Prostate gland (tissue), 2 donors: ENCODE measurements at places on chromosomes 7 and 10.

DNA sequence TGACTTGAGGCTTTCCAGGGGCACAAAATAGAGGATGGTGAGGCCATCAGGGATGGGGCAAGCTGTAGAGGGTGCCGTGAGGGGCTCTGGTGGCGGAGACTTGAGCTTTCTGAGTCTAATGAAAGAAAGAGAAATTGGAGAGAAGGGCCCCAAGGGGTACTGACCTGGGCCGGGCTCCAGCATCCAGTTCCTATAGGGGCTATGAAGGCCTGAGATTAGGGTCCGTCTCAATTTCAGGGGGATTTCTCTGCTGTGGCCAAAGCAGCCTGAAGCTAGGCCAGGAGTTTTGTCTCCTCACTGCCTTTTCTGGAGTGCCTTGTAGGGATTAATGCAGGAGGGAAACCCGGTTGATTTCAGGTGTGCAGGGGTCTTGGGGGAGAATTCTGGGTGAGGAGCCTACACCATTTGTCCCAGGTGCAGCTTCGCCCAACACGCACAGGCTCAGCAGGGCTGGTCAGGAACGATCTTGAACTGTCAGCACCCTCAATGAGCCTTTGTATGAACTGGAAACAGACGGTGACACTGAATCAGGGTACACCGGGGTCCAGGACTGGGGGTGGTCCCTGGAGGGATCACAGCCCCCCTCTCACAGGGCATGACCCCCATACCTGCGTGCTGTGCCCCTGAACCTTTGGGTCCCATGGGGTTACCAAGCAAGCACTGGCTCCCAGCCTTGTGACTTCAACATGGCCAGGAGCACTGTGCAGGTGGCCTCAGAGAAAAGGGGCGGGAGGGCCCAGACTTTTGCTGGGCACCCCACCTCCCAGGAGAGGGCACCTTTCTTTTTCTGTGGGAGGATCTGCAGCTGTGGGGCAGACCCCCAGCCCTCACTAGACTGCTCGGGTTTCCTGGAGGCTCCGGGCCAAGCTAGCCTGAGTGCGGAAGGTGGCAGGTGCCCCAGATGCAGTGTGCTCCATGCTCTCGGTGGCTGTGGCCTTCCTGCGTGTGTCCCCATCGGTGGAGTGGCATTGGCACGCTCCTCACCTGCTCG is 122.9 kb upstream of the RET start:
- no peak for DNase-seq

GRCh38 chr7:139127648-139128047 is 18.1 kb upstream of the ZC3HAV1 start:
- DNase-seq: no peak

- DNase-seq: no peak
These were observed 92.6 kb downstream of the AHCYL2 start for GRCh38 chr7:129317450-129317849.

GRCh38 chr10:43237631-43238446 is 29.0 kb downstream of the RASGEF1A start:
- no peak for DNase-seq

DNA sequence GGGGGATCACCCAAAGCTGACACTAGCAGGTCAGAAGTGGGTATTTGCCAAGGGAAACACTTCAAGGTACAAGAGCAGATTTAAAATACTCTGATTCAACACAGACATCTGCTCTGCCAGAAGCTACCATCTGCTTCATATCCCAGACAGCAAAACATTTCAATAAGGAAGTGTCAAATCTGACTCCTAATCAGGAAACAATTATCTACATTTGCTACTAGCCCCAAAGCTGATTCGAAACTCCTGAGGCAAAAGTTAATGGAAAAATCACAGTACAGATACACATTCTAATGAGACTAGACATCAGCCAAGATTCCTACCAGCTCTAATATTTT is 48.9 kb downstream of the PARD3 start:
- DNase-seq: no peak

DNA sequence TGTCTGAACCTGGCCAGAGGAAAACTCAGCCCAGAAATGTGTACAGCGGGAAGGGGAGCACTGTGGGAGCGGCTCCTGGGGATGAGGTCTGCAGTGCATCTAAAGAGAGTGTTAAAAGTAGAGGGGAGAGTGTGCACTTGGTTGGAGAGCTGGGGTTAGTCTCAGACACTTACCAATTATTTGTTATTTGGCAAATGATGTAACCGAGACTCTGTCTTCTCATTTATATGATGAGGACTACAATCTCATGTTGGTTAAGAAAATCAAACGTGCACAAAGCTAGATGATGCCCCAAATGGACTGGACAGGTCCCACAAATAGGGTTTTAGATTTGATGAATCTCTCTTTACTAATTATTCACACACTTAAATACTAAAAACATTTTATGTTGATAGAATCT is 962.4 kb downstream of the GATA3 start:
- DNase-seq: no peak

DNA sequence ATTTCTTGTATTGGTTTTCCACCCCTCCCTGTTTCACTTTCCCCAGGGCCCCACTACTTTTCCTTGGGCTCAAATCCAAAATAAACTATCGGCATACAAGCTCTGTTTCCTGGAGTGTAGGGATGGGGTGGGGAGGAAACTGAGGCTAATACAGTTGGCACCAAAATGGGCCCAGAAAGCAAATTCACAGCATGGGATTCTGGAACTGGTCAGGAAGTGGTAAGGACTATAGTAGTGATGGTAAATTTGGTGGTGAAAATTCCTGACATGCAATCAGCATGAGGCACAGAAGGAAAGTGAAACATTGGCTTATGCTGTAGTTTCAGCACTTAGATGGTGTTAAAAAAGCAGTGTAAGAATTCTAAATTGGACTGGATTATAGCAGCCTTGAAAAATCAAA is 8.7 kb upstream of the SAMD9L start:
- DNase-seq: no peak

GRCh38 chr7:5452937-5453540 is 29.4 kb upstream of the TNRC18 start:
- no peak for DNase-seq

DNA sequence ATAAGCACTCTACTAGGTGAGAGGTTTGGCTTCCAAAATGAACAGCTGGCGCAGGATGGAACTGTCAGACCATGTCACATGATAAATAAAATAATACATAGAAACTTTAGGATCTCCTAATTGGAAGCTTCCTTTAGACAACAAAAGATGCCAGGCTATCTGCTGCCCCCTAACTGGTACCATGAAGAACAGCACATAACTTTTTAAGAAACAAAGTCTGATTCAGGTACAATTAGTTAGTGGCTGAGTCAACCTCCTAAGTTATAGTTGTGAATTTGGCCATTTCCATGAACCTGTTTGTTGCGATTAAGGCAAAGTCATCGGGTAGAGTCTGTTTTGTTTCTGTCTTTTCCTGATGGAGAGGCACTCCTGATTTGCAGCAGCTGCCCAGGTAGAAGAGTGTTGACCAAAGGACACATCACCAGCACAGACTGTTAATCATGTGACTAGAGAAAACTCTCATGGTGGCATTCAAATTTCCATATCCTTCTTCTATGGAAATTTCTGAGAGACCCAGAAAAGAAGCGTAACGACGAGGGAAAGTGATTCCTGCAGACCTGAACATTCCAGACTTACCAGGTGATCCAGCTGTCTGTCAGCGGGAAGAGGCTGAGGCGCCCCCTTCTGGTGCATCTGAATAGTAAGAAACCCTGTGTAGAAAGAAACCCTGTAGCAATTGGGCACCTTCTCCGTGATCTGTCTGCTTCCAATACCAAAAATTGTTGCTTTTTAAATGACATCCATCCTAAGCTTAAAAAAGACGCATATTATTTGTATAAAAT is 8.6 kb upstream of the INHBA start:
- DNase-seq: no peak

DNA sequence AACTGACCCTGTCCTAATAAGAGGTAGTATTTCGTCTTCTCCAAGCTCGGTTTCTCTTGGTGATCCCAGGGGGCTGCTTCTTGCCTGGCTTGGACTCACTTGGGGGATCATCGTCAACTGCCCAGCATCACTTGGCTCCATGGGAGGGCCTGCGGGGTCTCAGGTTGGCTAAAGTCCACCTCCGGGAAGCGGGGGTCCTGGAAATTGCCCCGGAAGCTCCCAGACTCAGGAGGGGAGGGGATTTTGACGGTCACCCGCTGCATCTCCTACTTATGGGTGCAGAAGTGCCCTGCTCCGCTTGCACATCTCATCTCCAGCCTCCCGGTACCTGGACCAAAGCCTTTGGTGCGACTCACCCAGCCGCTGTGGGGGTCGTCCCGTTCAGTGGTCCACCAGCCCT is 18.7 kb downstream of the KCNK18 start:
- DNase-seq: no peak

- DNase-seq: no peak
These were observed 29.4 kb downstream of the FAM241B start for GRCh38 chr10:69659241-69660038.

DNA sequence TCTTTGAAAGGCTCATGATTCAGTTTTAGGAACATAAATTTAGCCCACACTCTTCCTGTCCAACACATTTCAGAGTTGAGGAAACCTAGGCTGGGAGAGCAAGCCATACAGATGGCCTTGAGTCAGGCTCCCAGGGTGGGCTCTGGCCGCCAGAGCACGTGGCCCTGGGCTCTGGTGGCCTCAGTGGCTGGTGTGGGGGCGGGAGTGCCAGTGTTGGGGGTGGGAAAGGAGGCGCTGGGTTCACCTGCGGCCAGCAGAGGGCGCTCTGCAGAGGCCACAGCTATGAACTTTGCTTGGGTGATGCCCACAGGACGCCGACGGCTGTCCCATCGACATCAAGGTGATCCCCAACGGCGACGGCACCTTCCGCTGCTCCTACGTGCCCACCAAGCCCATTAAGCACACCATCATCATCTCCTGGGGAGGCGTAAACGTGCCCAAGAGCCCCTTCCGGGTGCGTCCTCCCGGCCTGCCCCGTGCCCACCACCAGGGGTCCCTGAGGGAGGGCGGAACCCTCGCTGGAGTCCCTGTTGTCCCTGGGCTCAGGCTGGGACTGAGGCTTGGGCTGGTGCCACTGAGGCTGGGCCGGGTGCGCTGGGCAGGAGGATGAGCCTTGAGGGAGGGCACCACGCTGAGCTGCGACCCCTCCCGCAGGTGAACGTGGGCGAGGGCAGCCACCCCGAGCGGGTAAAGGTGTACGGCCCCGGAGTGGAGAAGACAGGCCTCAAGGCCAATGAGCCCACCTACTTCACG is 11.9 kb downstream of the FLNC start:
- DNase-seq: no peak

DNA sequence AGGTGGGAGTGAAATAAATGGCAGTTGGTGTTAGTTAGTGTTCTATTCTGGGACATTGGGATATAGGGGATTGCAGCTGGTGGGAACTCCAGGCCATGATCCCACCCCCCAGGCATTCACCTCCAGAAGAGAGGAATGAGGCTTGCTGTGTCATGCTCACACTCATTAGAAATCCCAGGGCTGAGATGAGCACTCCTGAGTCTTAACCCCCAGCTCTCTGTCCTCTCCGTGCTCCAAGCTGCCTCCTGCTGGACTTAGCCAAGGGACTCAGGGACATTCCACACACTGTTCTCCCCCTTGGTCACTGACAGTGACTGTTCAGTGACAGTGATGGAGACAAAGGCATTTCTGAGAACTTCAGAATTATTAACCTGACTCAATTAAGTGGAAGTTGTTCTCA is 21.5 kb downstream of the CYP26A1 start:
- DNase-seq: no peak

- no peak for DNase-seq
These were observed 61.8 kb downstream of the SHH start for GRCh38 chr7:155750255-155751125.

GRCh38 chr10:484441-484924 is 205.0 kb downstream of the DIP2C start:
- DNase-seq: no peak

- DNase-seq: no peak
These were observed 3.1 kb downstream of the LDB3 start for GRCh38 chr10:86671419-86671818.

DNA sequence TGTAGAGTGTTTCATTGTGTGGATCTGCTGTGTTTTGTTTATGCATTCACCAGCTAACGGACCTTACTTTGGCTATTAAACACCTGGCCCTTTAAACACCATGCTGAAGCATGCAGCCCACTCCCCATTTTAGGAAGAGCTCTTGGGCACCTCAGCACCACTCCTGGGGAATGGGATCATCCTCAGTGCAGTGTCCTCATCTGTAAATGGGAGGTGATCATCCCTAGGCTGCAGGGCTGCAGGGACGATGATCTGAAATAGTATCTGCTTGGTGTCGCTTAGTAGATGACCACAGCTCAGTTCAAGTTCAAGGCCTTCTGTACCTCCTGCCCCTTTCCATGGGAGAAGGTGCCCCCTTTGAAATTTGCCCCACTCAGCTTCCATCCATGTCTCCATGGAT is 229.9 kb downstream of the TCF7L2 start:
- DNase-seq: no peak

DNA sequence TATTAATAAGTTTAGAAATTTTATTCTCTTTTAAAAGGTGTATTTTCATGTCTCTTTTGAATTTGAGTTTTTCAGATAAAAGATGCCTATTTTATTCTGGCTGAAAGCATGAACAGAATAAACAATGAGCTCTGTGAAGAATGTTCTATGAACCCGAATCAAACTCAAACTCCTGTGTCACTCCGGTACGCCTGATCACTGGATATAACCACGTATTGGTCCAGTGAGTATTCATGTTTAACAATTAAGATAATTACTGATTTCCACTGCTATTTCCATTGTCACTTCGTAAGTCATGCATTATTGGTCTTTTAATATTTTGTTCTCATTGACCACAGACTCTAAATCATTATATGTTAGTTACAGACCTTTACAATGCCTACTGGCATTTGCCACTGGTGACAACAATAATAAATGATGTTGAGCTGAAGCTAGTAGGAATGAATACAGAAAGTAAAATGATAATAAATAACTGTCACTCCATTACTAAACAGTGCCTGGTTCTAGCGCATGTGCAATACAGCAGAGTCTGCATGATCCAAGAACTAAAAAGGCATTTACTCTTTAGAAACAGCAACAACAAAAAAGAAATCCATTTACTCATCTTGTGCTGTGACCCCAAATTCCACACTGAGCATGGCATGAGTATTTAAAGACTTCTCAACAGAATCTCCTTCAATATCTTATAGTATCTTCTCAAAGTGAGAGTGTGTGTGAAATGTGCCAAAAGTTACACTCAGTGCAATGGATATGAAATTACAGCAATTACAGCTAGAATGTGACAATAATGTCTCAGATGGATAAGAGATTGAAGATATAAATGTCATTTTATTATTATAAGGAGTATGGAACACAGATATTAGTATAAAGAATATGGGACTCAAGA is 827.0 kb upstream of the LRRTM3 start:
- no peak for DNase-seq

- DNase-seq: no peak
These were observed 21.8 kb downstream of the CXCL12 start for GRCh38 chr10:44362866-44363711.

- DNase-seq: no peak
These were observed 77.0 kb downstream of the ADCYAP1R1 start for GRCh38 chr7:31129067-31129466.
